ENCODE measurements at places on chromosomes 3 and 15. TPM values are rescaled to one million over a fixed set of nuclear protein-coding genes. Genes with fewer than 3 reads are reported as not detected.

The PML gene
- total RNA-seq = 118 TPM

The RTP1 gene
- not detected for total RNA-seq

The IMPG2 gene
- total RNA-seq = 0.42 TPM

The TAGLN3 gene
- total RNA-seq = not detected

The LIPH gene
- not detected for total RNA-seq

The KBTBD13 gene
- total RNA-seq = not detected

The TRPM1 gene
- total RNA-seq = not detected

The IVD gene
- total RNA-seq = 95.2 TPM

The SLC12A8 gene
- total RNA-seq = 0.47 TPM

GRCh38 chr15:83734487-83734886 lies 80.6 kb downstream of the ADAMTSL3 start:
- no peak for DNase-seq
- H3K36me3 ChIP-seq = no peaks in the 10 kb centered on the region
- H3K27ac ChIP-seq = no peak overlapping the region
- no peaks in the 10 kb centered on the region for H3K4me1 ChIP-seq
- peaks cover 2% of the 10 kb centered on the region for H3K27me3 ChIP-seq

DNA sequence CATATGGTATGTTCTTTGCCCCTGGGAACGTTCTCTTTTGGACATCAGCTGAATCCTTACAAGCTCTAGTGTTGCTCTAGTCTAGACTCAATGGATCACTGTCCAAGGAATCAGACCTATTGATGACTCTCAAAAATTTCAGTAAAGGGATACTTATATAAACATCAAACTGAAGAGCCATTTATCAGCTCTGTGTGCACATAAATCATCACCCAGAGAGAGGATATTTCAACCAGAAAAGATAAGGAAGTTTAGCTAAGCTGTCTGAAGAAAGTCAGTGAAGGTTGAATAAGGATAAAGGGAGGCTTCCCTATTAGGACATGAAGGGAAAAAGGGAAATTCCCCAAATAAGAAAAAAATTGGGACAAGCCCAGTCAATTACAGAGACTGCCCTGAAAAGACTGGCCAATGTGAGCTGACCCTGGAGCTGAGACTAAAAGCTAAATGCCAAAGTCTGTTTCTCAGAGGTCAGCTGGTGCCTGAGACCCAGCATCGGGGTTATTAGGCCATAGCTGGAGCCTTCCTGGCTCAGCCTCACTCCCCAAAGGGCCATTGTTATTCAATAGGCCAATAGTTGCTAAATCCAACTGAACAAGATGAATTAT lies 424.1 kb upstream of the THBS1 start:
- no peak overlapping the region for H3K4me3 ChIP-seq
- no peaks in the 10 kb centered on the region for H3K36me3 ChIP-seq
- no peak for DNase-seq
- no peaks in the 10 kb centered on the region for H3K4me1 ChIP-seq
- no peak overlapping the region for H3K27ac ChIP-seq

DNA sequence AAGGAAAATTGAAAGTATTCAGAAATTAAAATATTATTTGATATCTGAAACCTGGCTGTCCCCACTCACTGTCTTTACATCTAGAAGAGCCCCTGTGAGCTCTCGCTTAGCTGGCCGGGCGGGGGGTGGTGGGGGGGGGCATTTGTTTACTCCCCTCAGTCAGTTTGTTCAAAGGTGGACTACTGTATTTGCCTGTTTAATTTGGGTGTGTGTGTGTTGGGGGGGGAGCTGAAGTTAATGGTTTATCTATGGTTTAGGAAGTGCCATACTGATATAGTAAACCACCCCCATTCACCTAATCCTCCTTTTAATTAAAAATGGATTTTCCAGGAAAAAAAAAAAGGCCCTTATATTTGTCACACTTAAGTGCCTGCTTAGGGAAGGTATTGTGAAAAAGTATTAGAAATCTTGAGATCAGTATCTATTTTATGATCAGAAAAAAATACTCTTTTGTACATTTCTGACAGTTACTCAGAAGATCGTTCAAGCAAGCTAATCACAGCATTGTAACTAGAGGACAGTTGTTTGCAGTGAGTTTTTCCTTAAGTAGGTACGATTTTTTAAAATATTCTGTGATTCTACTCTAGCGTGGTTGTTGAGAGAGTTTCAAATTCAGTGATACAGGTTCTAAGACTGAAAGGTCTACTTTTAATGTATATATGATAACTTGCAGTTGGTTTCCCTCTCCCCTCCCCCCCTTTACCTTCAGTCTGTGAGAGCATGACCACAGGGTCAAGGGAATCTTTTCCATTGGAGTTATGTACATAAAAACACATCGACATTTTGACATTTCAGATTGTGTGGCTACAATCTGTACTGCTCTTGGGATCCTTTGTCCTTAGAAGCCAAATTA lies 8.5 kb downstream of the NR2F2 start:
- H3K4me3 ChIP-seq = no peak overlapping the region
- H3K27me3 ChIP-seq = peaks cover 87% of the 10 kb centered on the region
- H3K4me1 ChIP-seq = peaks cover 1% of the 10 kb centered on the region
- H3K36me3 ChIP-seq = no peaks in the 10 kb centered on the region
- DNase-seq = no peak
- H3K27ac ChIP-seq = no peak overlapping the region

GRCh38 chr3:162602619-162603018 lies 1106.0 kb downstream of the OTOL1 start:
- DNase-seq = no peak
- H3K4me1 ChIP-seq = peaks cover 2% of the 10 kb centered on the region
- H3K36me3 ChIP-seq = no peaks in the 10 kb centered on the region
- H3K27ac ChIP-seq = no peak overlapping the region

GRCh38 chr3:86711634-86712033 lies 279.3 kb downstream of the VGLL3 start:
- H3K27me3 ChIP-seq = no peaks in the 10 kb centered on the region
- H3K4me1 ChIP-seq = no peaks in the 10 kb centered on the region
- H3K27ac ChIP-seq = no peak overlapping the region
- no peak for DNase-seq
- H3K36me3 ChIP-seq = no peaks in the 10 kb centered on the region
- H3K4me3 ChIP-seq = no peak overlapping the region

DNA sequence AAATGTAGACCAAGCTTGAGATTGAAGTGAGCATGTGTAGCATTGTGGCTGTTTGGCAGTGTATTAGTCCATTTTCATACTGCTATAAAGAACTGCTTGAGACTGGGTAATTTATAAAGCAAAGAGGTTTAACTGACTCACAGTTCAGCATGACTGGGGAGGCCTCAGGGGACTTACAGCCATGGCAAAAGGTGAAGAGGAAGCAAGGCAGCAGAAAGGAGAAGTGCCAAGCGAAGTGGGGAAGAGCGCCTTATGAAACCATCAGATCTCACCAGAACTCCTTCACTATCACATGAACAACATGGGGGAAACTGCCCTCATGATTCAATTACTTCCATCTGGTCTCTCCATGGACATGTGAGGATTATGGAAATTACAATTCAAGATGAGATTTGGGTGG lies 8.6 kb upstream of the CERS3 start:
- H3K27ac ChIP-seq = no peak overlapping the region
- no peak for DNase-seq
- H3K27me3 ChIP-seq = peaks cover 3% of the 10 kb centered on the region
- H3K36me3 ChIP-seq = peaks cover 7% of the 10 kb centered on the region
- no peaks in the 10 kb centered on the region for H3K4me1 ChIP-seq

DNA sequence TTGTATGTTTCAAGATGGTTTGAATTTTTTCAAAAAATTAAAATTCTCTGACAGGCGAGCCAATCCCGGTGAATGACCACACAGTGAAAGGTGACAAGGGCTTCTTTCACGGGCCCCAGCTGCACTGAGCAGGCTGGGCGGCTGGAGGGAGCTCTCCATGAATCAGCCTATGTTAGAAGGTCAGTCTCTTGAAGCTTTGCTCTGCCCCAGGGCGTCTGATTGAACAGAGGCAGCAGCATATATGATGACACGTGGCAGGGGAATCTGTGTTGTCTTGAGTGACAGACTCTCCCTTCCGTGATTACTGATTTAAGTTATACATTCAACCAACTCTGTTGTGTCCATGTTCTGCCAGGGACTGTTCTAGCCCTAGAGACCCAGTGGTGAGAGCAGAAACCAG lies 51.5 kb downstream of the ISG20 start:
- H3K27me3 ChIP-seq = peaks cover 11% of the 10 kb centered on the region
- H3K27ac ChIP-seq = no peak overlapping the region
- H3K36me3 ChIP-seq = no peaks in the 10 kb centered on the region
- H3K4me3 ChIP-seq = no peak overlapping the region

DNA sequence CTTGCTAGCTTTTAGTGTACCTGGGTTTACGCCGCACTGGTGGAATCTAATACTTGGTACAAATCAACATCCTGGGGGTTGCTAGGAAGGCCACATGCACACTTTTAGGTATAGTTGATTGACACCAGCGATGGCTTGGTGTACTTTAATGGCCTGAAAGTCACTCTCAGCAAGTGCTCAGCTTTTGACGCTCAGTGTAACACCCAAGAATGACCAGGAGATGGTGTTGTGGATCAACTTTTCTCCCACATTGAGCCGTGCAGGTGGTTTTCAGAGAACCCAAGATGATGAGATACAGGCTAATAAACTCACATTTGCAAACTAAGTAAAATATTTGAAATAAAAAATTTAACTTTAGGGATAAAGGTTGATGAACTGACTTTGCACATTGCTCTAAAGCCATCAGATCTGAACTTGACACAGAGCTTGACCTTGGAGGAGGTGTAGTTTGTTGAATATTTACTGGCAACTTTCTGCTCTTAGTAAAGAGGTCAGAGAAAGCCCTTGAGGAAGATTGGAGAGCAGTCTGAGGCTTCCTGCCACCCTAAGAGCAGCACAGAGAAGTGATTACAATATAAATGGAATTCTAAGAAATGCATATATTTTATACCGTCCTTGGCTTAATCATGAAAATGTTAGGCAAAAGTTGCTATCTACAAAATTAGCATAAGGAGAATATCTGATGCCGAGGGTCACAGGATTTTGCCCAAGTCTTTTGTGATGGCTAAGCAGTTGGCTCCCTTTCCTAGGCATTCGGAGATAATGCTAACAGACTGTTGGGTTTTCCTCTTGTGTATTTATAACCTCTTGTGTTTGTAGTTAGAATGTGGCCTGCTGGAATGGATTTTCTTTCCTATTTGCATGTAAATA lies 143.4 kb upstream of the RASGRP1 start:
- no peak overlapping the region for H3K4me3 ChIP-seq
- no peak for DNase-seq
- peaks cover 18% of the 10 kb centered on the region for H3K27me3 ChIP-seq
- peaks cover 4% of the 10 kb centered on the region for H3K4me1 ChIP-seq
- no peak overlapping the region for H3K27ac ChIP-seq

- no peaks in the 10 kb centered on the region for H3K27me3 ChIP-seq
- H3K27ac ChIP-seq = no peak overlapping the region
- DNase-seq = no peak
- no peaks in the 10 kb centered on the region for H3K4me1 ChIP-seq
- H3K36me3 ChIP-seq = no peaks in the 10 kb centered on the region
Measured at GRCh38 chr3:154782151-154782550, 298.0 kb upstream of the MME start.

- no peaks in the 10 kb centered on the region for H3K36me3 ChIP-seq
- no peak for DNase-seq
- no peak overlapping the region for H3K4me3 ChIP-seq
- H3K27ac ChIP-seq = no peak overlapping the region
Measured at GRCh38 chr3:120793601-120794000, 51.1 kb downstream of the GTF2E1 start.

- H3K4me3 ChIP-seq = no peak overlapping the region
- no peak for DNase-seq
- H3K4me1 ChIP-seq = peaks cover 32% of the 10 kb centered on the region
- H3K27me3 ChIP-seq = no peaks in the 10 kb centered on the region
- peak overlapping the region; percentile 93 for H3K27ac ChIP-seq
Measured at GRCh38 chr3:149010504-149010951, 19.2 kb downstream of the GYG1 start.

DNA sequence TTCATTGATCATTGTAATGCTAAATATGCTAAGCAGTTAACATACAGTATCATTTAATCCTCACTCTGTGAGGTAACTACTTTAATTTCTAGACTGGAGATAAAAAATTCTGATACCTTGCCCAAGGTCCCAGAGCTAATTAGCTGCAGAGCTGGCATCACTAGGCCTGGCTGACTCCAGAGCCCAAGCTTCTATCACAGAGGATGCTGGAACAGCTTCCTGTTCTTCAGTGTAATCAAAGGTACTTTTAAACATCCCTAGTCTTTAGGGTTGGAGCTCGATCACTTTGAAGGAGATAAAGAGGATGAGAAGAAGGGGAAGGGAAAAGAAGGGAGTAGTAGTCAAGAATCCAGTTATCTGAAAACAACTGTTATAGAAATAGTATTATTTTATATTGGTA lies 37.1 kb upstream of the BOC start:
- no peaks in the 10 kb centered on the region for H3K4me1 ChIP-seq
- H3K27ac ChIP-seq = no peak overlapping the region
- peaks cover 3% of the 10 kb centered on the region for H3K27me3 ChIP-seq
- DNase-seq = no peak
- H3K36me3 ChIP-seq = no peaks in the 10 kb centered on the region

DNA sequence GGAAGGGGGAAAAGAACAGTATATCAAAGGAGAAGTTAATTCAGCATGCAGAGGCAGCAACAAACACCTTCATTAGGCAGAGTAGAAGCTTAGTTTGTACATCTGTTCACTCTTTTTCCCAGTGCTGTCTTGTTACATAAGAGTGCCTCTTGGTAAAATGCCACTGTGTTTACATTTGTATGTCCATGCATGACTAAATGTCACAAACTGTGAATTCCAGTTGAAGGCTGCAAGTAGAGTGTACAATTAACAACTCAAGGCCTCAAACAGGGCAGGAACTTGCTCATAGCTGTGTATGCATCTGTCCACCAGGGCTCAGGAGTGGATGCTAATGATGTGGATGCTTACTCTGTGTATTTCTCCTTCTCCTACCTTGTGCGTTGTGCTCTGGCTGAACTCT lies 214.2 kb upstream of the TPM1 start:
- H3K27ac ChIP-seq = no peak overlapping the region
- DNase-seq = no peak
- no peak overlapping the region for H3K4me3 ChIP-seq
- no peaks in the 10 kb centered on the region for H3K36me3 ChIP-seq
- H3K4me1 ChIP-seq = peaks cover 5% of the 10 kb centered on the region

GRCh38 chr3:9067352-9067975 lies 104.2 kb upstream of the RAD18 start:
- H3K4me3 ChIP-seq = no peak overlapping the region
- no peak overlapping the region for H3K27ac ChIP-seq
- no peaks in the 10 kb centered on the region for H3K36me3 ChIP-seq
- H3K27me3 ChIP-seq = no peaks in the 10 kb centered on the region

All from activated naive CD8-positive, alpha-beta T cell treated with anti-CD3 and anti-CD28 coated beads, Interleukin-2, amount 10 ng/mL, durations not matched to agents 7 days and 5 days (primary cell).